ENCODE measurements at places on chromosomes 1 and 21.

GRCh38 chr1:9658199-9658598 lies 6.7 kb downstream of the PIK3CD start:
- DNase-seq = no peak

DNA sequence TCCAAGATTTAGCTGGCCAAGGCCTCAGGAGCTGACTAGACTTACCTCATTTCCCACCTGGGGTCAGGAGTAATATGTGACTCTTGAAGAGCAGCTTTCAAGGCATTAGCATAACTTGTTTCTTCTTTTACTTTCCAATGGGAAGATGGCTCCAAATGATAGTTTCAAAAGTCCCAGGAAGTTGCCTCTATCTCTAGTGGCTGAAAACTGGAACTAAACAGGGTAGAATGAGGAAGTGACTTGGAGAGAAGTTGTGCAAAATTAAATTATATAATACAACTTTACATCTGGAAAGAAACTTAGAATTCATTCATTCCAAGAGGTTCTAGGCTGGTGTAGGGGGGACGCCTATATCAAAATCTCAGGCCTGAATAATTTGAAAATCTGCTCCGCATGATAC lies 250.1 kb upstream of the FMN2 start:
- DNase-seq = no peak

DNA sequence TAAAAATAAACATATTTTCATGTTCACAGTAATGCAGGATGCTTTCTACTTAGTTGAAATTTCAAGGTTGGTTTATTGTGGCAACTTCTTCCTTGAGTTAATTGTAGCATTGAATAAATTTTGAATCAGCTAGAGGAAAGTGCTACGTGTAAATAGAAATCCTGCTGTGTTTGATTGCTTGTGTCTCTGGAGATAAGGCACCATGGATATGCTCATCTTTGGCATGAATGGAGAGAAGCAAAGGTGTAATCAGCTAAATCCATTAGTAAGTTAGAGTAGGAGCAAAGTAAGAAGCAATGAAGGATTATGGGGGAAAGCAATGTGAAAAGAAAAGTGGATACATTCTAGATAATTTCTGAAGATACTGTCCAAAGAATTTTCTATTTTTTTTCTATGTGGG lies 331.1 kb downstream of the PTPRC start:
- no peak for DNase-seq

DNA sequence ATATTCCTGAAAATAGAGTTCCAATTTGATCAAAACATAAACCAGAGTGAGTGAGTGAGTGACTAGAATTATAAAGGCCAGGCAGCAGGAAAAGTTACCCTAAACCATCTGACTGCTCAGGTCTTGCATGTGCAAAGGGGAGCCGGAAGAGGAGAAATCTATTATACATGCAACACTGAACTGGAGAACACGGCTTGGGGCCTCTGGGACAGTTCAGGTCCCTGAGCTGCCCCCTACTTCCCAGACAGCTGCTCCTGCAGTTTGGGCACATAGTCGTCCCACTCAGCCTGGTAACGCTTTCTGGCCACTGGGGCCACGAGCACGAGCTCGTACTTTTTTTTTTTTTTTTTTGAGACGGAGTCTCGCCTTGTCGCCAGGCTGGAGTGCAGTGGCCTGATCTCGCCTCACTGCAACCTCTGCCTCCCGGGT lies 40.1 kb downstream of the PTPRC start:
- DNase-seq = peak; percentile 52

- no peak for DNase-seq
Observed at GRCh38 chr1:232319072-232319471, 310.9 kb downstream of the SIPA1L2 start.

- no peak for DNase-seq
Observed at GRCh38 chr1:247115545-247115944, 11.4 kb upstream of the ZNF669 start.

DNA sequence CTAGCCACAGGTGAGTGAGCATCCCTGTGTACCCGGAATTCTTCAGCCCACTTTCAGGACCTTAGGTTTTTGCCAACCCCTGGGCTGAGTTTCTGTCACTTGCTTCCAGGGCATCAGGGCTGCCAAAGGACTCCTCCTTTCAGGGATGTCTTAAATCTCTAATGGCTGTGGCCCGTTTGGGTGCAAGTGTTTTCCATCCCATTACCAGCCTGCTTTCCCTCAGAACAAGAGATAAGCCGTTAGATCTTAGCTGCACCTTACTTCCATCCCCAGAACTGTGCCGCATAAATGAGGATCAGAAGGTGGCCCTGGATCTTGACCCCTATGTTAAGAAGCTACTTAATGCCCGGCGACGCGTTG lies 652 bp downstream of the SNAPIN start:
- DNase-seq = no peak

DNA sequence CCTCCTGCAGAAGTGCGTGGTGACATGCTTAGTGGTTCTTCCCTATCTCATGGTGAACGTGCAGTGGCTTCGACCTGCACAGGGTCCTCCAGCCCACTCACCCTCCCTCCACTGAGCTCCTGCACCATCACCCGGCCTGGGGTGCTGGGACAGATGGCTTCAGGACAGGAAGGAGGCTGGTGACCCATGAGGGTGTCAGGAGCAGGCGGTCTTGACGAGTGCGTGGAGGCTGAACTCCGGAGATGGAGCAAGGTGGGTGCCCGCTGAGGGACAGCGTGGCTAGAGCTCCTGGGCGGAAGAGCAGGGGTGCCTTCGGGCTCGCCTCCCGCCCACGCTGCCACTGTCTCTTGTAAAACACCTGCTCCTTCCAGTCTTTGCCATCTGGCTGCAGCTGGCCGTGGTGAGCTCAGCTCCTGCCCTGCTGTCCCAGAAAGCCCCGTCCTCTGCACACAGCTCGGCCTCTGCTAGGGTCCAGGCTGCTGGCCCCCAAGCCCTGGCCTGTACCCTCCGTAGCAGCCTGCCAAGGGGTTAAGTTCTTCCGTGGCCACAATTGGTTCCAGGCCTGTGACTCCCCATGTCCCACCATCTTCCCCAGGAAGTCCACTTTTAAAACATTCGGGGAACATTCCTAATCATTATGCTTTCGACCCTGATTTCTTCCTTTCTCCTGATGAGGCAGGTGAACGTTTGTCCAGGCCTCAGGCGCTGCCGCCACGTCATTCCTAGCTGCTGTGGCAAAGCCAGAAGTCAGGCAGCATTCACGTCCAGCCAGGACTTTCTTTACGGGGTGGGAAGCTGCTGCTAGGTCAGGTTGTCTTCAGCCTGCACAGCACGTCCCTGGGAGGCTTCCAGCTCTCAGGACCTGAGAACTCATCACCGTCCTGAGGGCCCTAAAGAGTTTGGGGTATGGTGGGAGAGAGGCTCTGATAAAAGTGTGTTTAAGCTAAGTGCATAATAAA lies 8.1 kb downstream of the KRTAP10-1 start:
- DNase-seq = no peak

- peak; percentile 50 for DNase-seq
Observed at GRCh38 chr1:167401260-167401873, 117.0 kb downstream of the CD247 start.

DNA sequence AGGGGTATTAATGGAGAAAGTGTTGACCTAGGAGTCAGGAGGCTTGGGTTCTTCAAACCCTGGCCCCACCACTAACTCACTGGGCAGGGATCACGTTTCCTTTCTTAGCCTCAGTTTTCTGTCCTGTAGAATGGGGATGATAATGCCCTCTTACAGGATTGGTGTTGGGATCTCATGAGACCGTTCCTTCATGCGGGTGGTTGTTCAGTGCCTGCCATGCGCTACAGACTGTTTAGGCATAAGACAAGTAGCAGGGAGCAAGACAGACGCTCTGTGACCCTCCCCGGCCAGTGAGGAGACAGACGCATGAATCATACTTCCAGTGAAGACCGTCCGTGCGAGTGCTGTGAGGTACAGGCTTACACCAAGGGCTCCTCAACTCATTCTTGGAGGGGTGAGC lies 81.7 kb downstream of the MAN1C1 start:
- no peak for DNase-seq

DNA sequence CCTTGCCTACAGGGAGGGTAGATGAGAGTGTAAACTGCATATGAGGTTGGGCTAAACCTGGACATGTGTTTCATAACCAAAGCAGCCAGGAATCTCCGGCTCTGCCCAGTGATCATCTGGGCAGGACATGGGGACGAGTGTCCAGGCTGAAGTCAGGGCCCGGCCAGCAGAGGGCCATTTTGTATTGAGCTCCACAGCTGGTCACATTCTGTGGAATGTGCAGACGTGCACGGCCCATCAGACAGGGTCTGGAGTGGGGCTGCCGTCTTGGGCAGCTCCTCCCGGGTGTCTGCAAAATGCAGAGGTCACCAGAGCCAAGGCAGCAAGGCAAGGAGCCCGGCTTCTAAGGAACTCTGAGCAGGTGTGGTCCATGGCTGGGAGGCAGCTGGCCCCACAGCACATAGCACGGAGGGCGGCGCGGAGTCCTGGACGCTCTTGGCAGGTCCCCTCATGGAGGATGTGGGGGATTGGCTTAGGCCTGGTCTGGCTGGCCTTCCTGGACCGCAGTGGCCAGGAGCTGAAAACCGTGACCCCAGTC lies 6.2 kb downstream of the LRRC3 start:
- DNase-seq = no peak

- DNase-seq = no peak
Observed at GRCh38 chr21:42102991-42103390, 31.9 kb downstream of the UMODL1 start.

DNA sequence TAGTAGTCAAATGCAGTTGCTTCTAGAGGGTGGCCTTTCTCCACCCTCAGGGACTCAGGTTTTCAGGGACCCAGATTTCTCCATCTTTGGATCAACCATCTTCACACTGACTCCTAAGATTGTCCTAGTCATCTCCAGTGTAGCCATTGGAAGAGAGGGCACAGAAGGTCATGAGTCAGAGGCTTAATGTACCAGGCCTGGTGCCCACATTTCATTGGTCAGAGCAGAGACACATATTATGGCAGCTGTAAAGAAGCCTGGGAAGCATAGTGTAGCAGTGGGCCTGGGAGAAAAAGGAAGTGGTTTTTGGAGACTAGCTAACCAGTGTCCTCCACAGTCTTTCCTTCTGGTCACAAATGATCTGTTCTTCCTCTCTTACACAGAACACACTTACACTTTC lies 122.5 kb downstream of the GIPC2 start:
- DNase-seq = no peak

DNA sequence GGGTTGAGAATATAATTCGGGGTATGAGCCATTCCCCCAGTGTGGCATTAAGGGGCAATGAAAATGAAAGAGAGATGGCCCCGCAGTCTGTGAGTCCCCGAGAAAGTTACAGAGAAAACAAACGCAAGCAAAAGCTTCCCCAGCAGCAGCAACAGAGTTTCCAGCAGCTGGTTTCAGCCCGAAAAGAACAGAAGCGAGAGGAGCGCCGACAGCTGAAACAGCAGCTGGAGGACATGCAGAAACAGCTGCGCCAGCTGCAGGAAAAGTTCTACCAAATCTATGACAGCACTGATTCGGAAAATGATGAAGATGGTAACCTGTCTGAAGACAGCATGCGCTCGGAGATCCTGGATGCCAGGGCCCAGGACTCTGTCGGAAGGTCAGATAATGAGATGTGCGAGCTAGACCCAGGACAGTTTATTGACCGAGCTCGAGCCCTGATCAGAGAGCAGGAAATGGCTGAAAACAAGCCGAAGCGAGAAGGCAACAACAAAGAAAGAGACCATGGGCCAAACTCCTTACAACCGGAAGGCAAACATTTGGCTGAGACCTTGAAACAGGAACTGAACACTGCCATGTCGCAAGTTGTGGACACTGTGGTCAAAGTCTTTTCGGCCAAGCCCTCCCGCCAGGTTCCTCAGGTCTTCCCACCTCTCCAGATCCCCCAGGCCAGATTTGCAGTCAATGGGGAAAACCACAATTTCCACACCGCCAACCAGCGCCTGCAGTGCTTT lies 9.4 kb downstream of the PROX1 start:
- no peak for DNase-seq

DNA sequence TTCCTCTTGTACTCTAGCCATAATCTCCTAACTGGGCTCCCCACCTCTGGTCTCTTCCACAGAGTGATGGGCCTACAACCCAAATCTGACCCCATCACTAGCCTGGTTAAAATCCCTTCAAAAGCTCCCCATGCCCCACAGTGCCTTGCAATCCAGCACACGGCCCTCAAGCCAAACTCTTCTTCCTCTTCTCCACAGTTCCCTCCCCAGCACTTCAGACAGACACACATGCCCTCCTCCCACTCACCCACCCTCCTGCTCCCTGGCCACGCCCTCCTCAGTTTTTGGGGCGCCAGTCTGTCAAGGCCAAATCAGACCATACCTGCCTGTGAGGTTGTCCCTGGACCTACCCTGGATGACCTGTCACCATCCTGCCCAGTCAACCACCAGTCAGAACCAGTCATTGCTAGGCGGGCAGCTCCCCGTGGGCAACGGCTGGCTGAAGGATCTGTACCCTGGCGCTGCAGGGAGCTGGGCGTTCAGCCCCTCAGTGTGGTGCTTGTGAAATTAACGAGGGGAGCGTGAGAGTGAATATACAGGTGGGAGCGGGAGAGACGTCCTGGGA lies 753 bp downstream of the C1orf210 start:
- no peak for DNase-seq

- no peak for DNase-seq
Observed at GRCh38 chr1:44513111-44513510, 108.1 kb downstream of the RNF220 start.

- DNase-seq = no peak
Observed at GRCh38 chr1:3527774-3528173, 73.3 kb downstream of the ARHGEF16 start.

GRCh38 chr1:195851804-195852203 lies 756.4 kb downstream of the KCNT2 start:
- DNase-seq = no peak

DNA sequence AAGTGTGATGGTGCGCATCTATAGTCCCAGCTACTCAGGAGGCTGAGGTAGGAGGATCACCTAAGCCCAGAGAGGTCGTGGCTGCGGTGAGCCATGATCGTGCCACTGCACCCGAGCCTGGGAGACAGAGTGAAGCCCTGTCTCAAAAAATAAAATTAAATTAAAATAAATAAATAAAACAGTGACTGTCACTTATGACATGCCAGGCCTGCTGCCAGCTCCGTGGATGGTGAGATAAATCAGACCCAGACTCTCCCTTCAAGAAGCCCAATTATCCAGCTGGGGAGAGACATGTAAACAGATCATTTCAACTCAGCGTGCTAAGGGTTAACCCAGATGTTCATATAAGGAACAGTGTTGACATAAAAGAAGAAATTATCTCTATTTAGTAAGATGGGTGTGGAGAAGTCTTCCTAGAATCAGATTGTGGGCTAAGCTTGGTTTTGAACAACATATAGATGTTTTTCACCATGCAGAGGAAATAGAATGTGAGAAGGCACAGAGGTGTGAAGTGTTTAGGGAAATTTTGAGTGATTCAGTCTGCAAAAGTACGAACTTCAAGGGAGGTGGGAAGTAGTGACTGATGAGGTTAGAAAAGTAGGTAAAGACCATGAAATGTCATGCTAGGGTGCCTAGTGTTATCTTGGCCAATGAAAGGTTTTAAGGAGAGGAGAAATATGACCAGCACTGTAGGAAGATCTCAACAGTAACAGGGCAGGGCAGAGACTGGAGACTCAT lies 18.3 kb downstream of the YARS1 start:
- no peak for DNase-seq

GRCh38 chr21:44407493-44407892 lies 47.8 kb upstream of the LRRC3 start:
- no peak for DNase-seq
